CD4-positive, alpha-beta T cell treated with Interleukin-4 for 1 hour (primary cell): ENCODE measurements at places on chromosomes 3 and 15.

GRCh38 chr15:68235022-68235421, 5.5 kb upstream of the CLN6 start:
- DNase-seq, result no peak

- DNase-seq, result no peak
Observed at GRCh38 chr3:181773921-181774320, 62.2 kb downstream of the SOX2 start.

DNA sequence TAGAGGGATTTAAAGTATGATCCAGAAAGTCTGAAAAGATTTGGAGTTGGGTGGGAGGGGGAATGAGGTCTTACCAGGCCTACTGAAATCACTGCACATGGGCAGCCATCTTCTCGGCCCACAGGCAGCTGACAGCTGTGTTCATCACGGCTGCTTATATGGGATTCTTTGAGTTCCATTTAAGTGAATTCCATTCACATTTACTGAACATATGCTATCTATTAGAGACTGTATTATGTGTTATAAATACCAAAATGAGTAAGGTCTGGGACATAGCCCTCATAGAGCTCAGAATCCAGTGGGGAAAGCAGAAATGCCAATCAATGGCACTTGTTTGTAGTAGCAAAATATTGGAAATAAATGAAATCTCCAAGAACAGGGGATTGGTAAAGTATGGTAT, 91.1 kb downstream of the TRIM42 start:
- no peak for DNase-seq

DNA sequence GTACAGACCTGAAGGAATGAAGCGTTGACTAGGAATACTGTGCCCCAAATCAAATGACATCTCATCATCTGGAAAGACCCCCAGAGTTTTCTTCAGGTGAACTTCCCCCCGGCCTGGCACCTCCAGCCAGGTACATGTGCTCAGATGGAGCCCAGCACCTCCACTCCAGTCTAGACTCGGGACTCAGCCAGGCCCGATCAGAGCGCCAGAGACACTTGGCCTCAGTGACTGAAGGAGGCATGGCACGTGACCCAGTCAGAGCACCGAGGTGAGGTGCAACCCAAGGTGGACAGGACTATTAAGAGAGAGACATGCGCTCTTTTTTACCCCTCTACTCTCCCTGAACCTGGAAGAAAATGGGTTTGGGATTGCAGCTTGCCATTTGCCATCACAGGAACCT, 48.5 kb downstream of the CD47 start:
- no peak for DNase-seq

- DNase-seq, result no peak
Observed at GRCh38 chr15:86855307-86856291, 775.9 kb downstream of the AGBL1 start.

DNA sequence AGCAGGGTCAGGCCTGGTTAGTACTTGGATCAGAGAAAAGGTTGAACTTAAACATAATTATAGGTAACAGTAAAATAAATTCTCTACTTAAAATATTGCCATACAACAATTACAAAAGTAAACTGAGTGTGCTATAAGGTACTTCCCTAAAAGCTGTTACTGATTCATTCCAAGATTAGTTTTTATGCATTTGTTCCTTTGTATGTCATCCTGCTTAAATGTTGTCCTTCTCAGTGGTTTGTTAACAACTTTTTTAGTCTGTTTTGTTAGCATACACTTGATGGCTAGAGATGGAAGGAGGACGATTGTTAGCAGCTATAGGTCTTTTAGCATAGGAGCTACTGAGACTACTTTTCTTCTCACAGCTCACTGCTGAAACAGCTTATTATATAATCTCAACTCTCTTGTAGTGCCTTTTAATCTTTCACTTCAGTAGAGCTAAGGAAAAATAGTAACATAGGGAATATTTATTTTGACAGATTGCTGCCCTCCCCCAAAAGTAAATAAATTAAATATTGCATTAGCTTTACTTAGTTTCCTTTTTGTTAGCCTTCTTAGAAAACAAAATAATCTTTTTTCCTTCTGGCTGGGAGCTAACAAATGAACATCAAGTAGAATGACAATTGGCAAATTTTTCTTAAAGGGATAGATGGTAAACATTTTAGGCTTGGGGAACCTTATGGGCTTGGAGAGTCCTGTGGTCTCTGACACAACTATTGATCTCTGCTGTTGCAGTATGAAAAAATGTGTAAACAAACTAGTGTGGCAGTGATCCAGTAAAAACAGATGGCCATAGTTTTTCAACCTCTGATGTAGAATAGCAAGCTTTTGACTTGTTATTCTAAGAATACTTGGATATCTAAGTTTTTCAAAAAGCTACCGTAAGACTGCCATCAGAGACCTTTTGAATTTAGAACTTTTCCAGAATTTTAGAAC, 39.5 kb downstream of the USP8 start:
- DNase-seq, result no peak

DNA sequence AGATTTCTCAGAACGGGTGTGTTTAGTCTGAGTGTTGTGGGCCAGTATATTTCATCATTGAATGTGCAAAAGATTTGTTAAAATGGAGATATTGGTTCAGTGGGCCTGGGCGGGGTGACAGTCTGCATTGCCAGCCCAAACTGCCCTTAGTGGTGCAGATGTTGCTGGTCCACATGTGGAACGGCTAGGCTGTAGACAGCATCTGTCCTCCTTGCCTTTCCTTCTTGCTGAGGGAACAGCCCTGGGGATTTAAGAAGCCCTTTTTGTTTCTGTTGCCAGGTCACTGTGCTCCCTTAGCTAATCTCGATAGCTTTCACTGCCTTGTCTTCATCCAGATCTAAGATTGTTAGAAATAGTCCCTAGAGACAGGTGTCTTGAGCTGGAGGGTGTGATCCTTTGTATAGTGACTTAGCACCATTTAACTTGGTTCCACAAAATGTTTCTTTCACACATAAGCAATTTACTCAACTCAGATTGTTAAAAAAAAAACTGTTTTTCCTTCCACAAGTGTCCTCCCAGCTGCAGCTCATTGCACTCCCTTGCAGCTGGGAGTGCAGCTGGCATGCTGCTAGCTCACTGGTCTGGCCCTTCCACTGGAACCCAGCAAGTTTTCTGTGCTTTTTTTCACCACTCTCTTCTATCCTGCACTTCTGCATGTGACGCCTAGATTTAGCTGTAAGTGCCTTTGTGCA, 37.5 kb downstream of the GAP43 start:
- DNase-seq, result no peak

GRCh38 chr15:95944193-95944592, 386.3 kb upstream of the NR2F2 start:
- DNase-seq, result no peak

DNA sequence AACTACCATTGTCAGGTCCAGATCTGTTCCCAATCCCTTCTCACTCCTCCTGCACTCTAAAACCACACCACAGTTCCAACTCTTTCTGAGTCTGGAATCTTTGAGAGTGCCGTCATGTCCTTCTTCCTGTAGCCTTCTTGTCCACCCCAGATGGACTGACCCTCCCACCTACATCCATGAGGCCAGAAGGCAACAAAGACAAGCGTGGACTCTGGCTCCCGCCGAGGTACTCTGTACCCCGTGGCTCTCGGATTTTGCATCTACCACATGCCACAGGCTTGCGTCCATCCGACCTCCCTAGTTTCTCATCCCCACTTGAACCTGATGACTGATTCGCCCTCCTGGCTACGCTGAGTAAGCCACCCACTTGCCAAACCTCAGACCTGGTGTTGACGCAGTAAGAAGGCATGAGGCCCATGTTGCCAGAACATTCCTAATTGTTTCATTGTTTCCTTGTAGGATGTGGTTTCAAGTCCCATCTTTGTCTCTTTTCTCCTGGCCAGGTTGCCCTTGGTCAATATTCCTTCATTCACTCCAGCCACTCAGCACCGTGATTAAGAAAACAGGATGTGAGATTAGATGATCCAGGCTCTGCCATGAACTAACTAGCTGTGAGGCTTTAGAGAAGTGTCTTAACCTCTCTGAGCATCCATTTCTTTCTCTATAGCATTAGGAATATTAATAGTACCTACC, 1.1 kb upstream of the ZBTB38 start:
- DNase-seq, result no peak

DNA sequence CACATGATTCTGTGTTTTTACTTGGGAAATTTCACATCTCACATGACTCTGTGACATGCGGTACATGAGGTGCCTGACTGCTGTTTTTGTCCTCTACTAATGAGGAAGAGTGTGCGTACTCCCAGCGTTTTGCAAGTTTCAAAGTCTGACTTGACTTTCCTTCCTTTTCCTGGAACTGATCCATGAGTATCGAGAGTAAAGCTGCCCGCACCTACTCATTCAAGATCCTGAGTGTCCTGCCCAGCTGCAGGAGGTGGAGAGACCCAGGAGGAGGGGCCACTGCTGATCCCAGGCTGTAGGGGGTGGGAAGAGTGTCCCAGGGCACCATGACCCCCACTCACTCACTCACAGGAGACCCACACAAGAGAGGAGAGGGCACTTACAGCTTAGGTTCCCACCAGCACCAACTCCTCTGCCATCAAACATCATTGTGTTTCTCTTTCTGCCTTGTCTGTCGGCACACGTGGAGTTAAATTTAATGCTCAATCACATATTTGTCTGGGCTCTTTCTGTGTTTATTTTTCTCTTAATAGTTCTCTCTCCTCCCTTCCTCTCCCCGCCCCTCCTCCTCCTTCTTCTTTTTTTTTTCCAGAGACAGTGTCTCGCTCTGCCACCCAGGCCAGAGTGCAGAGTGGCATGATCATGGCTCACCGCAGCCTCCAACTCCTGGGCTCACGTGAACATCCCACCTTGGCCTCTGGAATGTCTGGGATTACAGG, 1.4 kb downstream of the CCR5AS start:
- peak; percentile 63 for DNase-seq

- no peak for DNase-seq
Observed at GRCh38 chr3:94460931-94461330, 398.1 kb downstream of the NSUN3 start.

DNA sequence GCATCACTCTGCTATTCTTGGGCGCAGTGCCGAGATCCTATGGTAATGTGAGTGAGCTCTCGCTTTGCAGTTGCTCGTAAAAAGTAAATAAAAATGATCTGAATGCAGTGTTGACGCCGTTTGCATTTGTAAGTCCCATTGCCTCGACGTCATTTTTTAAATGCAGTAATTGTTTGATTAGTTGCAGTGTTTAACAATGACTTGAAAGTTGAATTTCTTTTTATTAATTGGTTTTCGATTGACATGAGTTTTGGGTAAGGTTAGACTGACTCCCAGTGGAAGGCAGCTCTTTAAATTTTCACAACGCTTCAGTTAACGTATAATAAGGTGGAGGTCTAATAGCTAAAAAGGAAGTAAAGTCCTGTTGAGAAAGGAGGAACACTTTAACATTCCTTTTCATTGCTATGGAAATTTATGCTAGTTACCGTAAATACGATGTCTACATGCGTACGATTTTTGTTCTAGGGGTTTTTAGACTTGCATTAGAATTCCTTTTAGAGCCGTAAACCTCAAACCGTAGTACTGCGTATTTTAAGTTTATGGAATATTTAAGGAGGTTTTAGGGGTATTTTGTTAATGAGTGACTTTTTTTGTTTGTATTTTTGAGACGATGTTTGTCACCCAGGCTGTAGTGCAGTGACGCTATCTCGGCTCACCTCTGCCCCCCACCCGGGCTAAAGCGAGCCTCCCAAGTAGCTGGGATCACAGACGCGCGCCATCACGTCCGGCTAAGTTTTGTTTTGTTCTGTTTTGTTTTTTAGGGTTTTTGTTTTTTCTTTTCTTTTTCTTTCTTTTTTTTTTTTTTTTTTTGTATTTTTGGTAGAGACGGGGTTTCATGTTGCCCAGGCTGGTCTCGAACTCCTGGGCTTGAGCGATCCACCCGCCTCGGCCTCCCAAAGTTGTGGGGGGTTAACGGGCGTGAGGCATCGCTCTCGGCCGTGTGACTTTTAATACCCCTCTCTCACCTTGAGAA, 1.4 kb downstream of the MORF4L1 start:
- peak; percentile 77 for DNase-seq

DNA sequence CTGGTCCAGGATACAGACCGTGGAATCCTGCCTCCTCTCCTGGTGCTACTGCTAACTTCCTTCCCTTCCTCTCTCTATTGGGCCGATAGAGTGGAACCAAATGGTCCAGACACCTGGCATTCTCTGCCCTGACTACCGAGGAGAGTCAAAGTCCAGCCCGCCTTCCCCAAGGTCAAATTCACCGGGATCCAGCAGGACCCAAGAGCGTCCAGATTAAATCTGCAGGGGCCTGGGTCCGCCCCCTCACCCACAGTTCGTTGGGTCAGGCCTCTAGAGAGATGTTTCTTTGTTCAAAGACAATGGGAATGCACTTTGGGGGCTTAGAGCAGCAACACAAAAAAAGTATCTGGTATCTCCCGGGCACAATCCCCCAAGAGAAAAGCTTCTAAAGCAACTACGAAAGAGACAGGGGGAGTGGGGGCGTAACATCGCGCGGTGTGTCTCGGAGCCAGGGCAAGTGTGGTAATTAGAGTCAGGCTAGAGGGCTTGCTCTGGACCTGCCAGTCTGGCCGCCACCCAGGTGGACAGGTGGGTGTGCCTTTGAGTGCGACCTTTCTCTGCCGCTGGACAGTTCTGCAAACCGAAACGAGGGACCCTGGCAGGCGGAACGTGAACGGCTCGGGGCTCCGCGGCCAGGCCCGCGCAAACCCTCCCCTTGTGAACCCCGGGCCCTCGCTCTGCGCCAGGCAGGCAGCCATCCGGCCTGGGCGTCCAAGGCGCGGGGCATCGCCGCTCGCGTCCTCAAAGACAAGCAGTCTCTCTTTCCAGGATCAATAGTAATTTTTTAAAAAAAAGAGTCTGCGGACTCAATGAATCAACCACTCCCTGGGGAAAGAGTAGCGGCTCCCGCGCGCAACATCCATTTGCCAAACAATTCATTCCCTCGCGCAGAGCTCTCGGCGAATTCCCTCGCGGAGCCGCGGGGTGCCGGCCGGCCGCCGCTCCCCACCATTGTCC, 806 bp downstream of the KLHL25 start:
- peak; percentile 33 for DNase-seq

DNA sequence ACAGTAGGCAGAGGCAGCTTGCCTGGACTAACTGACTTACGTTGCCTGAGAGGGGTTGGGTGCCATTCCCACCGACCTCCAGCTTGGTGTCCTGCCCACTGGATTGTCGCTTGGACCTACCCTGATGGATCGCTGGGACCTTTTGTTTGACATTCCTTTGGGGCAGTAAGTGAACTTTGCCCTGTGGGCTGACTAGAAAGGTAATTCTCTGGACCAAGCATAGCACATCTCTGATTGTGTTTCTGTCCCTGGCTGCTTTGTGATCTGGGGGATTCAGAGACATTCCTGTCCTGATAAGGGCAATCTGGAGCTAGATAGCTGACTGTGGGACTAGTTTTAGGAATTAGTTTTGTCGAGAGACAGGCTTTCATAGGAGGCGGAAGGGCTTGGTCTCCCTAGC, 19.5 kb upstream of the IFT57 start:
- no peak for DNase-seq

- DNase-seq, result peak; percentile 93
Observed at GRCh38 chr3:13011573-13012220, 61.5 kb downstream of the IQSEC1 start.

DNA sequence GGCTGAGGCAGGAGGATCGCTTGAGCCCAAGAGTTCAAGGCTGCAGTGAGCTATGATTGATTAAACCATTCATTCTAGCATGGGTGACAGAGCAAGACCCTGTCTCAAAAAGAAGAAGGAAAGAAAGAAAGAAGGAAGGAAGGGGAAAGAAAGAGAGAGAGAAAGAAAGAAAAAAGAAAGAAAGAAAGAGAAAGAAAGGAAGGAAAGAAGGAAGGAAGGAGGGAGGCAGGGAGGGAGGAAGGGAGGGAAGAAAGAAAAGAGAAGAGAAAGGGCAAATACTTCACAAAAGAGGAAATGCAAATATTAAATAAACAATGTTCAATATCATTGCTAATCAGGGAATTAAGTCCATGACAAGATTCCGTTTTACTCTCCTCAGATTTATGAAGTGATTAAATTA, 4.0 kb upstream of the KIF7 start:
- no peak for DNase-seq

GRCh38 chr3:99355465-99355864, 282.9 kb upstream of the COL8A1 start:
- no peak for DNase-seq
